ENCODE measurements at places on chromosomes 7 and 10.

DNA sequence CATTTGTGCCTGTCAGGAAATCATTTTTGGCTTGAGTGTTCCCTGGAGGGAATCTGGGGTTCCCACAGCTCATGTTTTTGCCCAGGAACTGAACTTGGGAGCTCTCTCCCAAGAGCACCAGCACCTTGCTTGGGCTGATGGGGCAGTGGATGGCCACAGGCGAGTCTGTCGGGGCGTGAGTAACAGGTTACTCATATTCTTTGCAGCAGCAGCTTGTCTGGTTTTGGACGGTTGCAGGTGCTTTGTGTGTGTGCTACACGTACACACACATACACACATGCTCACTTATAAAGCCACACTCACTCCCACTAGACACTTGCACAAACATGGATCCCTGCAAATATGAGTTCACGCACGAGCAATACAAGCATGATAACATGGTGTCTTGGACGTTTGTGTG lies 2.9 kb upstream of the PALD1 start:
- no peak for DNase-seq

DNA sequence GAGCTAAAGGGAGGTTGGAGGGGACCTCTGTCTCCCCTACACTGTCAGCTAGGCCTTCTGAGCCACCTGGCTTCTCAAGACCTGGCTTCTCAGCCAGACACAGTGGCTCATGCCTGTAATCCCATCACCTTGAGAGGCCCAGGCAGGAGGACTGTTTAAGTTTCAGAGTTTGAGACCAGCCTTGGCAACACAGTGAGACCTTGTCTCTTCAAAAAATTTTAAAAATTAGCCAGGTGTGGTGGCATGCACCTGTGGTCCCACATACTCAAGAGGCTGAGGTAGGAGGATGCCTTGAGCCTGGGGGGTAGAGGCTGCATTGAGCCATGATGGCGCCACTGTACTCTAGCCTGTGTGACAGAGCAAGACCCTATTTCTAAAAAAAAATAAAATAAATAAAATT lies 33.1 kb downstream of the PIP4K2A start:
- no peak for DNase-seq

DNA sequence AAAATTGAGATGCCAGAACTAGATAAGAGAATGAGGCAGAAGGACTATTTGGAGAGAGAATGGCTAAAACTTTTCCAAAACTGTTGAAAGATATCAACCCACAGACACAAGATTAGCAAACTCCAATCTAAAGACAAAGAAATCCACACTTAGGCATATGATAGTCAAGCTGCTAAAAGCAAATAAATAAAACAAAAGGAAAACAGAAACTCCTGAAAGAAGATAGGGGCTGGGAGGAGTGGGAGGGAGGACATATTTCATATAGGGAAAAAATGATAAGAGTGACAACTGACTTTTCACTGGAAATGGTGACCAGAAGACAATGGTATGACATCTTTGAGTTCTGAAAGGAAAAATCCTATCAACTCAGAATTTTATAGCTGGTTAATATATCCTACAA lies 105.4 kb upstream of the ADO start:
- DNase-seq, result no peak

- DNase-seq, result no peak
Observed at GRCh38 chr7:78780560-78780959, 672.9 kb downstream of the MAGI2 start.

GRCh38 chr10:50279489-50279888 lies 28.2 kb upstream of the ASAH2 start:
- no peak for DNase-seq

DNA sequence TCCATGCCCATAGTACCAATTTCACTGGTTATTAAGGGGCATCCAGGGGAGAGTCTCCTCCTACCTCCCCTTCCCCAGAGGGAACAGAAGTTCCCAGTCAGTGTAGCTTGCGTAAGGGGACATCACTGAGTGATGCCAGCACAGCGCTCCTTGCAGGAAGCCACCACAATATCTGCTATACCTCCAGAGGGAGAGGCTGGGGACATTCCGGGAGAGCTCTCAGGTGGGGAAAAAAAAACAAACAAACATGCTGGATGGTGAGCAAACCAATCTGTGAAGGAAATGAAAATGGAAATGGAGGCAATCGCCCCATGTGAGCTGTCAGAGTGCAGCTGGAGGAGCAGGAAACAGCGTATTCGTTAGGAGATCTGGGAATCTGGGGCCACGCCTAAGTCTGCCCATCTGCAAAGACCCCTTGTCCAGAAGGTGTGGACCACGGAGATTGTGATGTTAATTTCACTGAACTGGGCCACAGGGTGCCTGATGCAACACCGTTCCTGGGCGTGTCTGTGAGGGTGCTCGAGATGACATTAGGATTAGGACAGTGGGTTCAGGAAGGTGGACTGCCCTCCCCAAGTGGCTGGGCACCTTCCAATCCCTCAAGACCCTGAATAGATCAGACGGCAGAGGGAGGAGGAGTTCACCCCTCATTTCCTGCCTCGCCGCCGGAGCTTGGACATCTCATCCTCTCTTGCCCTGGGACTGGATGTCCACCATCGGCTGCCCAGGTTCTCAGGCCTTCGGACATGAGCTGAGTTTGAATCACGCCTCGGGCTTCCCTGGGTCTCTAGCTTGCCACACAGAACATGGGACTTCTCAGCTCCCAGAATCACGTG lies 30.5 kb downstream of the GNA12 start:
- DNase-seq, result no peak

DNA sequence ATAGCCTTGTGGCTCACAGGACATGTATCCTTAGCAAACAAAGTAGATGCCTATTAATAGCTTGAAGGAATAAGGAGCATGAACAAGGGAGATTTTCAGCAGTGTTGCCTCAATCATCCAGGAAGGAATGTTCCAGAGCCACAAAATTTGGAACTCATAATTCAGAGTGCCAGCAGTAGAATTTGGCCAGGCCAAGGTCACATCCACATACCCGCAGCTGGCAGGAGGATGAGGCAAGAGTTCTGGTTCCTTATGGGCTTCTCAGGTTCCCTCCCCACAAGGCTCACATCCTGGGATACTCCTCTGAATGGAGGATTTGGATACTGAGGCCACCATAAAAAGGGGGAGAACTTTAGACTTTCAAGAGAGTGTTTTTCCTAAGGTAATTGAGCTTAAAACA lies 45.8 kb downstream of the SUFU start:
- no peak for DNase-seq

DNA sequence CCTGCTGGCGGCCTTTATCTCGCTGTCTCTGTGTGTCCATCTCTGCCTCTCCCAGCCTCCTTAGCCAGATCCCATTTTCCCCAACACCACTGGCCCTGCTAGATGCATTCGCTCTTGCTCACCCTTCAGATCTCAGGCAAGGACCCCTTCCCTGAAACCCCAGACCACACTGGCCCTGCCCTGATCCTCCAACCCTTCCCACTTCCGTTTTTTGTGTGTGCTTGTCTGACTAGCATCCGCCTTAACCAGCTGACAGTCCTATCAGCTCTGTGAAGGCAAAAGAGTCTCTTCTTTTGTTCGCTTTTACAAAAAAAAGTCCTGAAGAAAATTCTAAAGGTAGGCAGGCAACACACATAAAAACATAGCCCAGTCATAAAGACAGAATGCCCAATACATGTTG lies 28.7 kb downstream of the CHST15 start:
- DNase-seq, result no peak

DNA sequence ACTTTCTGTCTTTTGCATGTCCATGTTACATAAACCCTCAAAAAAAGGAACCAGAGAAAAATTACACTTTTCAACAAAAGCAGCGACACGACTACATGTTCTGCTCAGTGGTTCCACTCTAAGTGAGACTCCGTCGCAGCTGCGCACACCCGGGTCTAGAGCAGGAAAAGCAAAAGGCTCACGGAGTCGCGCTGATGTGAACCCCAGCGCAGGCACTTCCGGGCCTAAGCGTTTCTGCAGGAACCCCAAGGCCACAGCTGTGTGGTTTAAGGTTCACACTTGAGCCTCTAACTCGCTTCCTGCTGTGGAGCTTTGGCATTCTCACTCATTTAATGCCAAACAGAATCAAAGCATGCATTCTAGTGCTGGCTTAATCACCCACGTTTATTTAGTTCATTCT lies 240.3 kb downstream of the DNAJB6 start:
- DNase-seq, result no peak

GRCh38 chr10:43427166-43427825 lies 9.6 kb upstream of the ZNF487 start:
- no peak for DNase-seq

DNA sequence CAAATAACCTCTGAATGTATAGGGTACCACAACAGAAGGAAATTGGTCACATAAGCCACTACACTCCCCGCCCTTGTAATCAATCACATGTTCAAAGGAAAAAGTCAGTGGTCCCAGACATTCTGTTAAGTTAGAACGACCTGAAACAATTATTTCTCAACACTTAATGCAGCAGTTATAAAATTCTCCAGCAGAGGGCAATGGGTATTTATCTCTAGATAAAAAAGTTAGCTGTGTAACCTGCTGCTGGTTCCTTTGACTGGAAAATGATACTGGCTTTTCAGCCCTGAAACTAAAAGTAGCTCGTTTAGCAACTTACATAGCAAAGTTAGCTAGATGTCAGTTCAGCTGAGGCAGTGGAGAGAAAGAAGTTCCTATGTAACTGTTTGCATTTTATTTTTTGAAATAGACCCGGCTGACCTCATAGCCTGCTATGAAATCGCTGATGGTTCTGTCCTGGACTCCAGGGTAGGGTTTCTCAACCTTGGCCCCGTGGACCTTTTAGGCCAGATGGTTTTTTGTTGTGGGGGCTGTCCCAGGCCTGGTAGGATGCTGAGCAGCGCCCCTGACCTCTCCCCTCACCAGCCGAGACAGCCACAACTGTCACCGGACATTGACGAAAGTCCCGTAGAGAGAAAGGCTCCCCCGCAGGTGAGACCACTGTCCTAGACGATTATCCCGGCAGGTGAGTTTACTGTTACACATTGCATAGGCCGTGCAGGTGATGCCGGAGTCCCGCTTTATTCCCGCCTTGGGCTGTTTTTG lies 40.2 kb upstream of the PROSER2 start:
- no peak for DNase-seq

DNA sequence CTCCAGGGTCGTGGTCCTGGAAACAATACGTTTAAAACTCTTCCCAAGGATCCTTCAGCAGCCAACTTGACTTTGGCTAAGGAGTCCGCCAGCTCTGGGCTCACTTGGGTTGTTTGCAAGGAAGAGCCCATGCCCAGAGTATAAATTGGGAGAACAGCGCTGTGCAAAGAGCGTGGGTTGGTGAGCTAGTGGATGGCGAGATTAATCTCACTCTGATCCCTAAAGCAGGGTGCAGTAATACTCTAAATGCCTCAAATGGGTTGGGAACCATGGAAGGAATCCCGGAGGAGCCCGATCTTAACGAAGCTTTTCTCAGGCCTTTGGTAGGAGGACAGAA lies 495 bp upstream of the SDHAF3 start:
- DNase-seq, result no peak

GRCh38 chr7:157409149-157409752 lies 72.4 kb downstream of the DNAJB6 start:
- no peak for DNase-seq

DNA sequence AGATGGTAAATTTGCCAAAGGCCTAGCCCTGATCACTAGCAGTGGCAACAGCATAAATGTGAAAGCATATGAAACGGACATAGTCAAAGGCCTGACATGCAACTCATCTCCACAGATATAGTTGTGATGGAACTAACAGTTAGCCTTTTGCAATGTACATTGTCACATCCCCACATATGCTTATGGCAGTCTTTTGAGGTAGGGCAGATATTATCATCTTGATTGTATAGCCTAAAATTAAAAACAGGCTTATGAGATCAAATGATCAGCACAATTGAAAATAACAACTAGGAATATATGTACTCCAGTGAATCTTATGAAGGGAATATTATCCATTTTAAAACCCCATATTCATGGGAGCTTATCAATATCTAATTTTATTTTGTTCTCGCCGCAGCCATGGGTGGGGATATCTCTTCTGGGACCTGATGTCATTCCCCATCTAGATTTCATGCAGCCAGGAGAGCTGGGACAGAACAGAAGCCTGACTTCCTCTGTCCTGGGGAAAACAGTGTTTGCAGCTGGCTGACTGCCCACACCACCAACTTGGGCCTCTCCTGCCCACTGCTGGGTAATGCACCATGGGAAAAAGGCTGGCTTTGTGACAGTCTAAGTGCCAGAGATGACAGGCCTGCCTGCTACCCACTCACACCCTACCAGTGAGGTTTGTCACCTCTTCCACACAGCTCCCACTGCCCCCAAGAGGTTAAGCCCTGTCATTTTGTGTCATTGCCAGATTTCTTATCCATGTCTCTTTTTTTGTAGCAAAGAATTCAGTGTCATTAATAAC lies 180.2 kb upstream of the FZD1 start:
- no peak for DNase-seq

GRCh38 chr10:101380353-101381017 lies 26.5 kb downstream of the BTRC start:
- DNase-seq, result no peak

- no peak for DNase-seq
Observed at GRCh38 chr7:30308389-30308788, 24.0 kb downstream of the ZNRF2 start.

DNA sequence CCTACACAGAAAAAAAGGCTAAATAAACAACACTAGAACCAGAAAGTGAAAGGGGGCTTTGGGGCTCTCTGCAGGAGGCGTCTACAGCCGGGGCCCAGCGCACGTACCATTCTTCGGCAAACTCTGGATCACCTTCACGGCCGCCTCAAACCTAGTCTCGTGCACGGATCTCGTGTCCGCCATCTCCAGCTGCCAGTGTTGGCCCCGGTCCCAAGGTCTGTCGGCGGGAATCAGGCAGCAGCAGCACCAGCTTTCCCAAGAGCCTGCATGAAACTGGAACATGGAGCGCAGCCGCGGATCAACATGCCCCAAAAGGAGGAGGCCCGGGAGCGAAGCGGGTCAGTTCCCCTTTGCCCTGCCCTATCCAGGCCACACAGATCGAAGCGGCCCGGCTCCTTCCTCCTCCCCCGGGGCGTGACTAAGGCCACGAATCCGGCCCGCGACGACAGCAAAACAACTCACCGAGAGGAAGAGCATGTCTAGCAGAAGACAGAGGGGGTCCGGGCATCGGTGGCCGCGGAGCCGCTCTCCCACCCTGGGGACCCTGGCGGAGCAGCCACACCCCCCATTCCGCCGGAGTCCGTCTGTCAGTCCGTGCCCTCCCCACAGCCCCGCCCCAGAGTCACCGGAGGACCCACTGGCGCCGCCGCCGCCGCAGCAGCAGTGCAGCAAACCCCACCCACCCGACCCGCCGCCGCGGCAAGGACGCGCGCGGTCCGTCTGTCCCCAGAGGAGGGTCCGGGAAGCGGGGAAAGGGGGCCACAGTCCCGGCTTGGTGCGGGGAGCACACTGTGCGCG lies at the start of gene ACBD5:
ACBD5 (minus strand) TSS at position 586 of the 798 bp plus-strand sequence; CDS start at position 477, 109 bp downstream.
- DNase-seq, result peak; percentile 55

DNA sequence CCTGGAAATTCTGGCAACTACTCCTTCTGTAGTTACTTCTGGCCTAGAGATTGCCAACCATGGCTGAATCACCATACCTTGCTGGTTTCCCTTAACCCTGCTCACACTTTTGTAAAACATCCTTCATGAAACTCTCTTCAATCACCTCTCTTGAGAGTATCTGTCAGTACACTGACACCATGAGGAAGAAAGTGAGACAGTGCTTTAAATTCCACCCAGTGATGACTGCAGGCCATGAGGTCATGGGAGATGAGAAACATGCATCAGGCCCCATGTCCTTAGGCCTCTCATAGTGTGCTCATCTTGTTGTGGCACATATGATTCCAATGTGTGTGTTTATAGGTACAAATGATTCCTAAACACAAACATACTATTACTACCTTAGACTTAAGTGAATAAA lies 24.6 kb upstream of the NAMPT start:
- no peak for DNase-seq

Data from stimulated activated CD8-positive, alpha-beta memory T cell treated with anti-CD3 and anti-CD28 coated beads, Interleukin-15, amount 100 ng/mL, for 4 hours (primary cell).